ENCODE measurements at places on chromosomes 11 and 22.

GRCh38 chr11:120674542-120674941, 163.0 kb downstream of the GRIK4 start:
- no peak for DNase-seq

GRCh38 chr11:133606124-133606523, 73.8 kb upstream of the OPCML start:
- DNase-seq: no peak

DNA sequence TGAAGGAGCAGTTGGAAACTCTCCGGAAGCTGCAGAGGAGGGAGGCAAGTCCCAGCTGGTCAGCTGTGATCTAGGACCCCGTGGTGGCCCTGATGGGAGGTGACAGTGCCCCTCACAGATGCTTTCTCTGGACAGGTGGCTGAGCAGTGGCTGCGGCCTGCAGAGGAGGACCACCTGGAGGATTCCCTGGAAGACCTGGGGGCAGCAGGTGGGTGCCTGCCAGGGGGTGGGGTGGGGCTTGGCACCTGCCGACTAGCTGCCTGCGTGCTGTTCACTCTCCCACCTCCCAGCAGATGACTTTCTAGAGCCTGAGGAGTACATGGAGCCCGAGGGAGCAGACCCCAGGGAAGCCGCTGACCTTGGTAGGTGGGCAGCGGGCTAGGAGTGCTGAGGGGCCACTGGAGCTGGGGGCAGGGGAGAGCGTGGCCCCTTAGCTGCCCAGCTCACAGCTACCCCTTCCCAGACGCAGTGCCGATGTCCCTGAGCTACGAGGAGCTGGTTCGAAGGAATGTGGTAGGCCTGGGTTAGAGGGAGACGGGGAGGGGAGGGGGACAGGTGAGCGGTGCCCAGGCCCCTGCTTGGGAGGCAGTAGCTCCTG, 3.1 kb downstream of the SCO2 start:
- DNase-seq: no peak

DNA sequence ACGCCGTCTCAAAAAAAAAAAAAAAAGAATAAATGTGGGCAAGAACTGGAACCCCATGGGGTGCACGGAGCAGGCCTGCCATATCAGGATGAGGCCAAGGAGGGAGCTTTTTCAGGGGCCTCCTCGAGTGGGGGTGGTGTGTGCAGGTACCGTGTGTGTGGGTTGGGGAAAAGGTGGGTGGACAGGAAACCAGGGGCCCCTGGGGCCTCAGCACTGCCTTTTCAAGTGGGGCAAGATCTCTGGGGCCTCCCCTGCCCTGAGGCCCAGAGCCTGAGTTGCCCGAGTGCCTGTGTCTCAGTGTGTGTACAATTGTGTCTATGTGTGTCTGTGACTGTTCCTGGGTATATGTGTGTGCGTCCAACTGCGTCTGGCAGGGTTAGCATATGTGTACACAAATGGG, 23.8 kb downstream of the TEF start:
- no peak for DNase-seq

DNA sequence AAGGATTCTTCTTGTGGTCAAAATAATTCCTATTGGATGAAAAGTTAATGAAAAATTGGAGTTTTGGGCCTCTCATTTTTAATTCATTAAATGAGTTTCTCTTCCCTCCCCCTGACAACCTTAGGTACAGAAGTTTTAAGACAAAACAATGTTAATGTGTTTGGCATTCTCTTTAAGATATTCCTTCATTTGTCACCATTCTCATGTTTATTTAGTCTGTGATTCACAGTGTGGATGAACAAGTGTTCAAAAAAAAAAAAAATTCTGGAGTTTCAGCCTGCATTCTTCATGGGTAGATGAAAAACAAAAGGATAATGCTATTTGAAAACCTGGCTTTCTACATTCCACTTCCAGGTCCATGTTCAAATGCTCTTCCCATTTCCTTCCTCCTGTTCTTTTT, 172.6 kb upstream of the LUZP2 start:
- peak; percentile 28 for DNase-seq

- no peak for DNase-seq
Measured at GRCh38 chr22:47601666-47602065, 839.2 kb downstream of the TBC1D22A start.

DNA sequence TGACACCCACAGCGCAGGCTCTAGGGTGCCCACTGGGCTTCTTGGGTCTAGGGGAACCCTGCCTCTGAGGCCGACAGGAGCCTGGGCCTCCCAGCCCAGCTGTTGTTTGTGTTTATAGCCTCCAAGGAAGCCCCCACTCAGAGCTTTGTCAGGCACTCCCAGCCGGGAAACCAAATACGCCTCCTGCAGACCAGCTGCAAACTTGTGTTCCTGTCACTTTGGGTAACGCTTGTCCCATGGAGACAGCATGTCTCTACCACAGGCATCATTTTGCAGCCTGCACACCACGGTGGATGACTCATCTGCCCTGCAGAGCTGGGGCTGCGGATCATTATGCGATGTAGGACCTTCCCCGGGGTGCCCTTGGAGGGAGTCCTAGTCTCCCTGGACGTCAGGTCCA, 40.6 kb upstream of the CRYBB3 start:
- no peak for DNase-seq

DNA sequence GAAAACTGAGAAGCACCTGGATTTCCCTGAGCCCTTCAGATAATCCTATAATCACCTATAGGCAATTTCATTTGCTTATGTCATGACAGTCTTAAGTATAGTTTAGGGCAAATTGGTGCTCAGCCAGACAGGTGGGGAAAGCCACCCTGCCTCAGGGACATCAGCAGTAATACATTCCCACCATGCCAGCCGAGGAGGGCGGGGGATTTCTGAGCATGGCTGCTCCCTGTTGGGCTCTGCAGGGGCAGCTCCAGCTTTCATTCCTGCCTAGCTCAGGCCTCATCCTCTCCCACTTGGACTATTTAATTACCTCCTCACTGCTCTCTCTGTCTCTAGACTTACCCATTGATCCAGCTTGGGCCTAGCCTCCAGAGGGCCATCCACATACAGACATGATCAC, 9.0 kb upstream of the DRD2 start:
- DNase-seq: no peak

- DNase-seq: no peak
Measured at GRCh38 chr11:394034-394857, at the start of gene PKP3. PKP3 (plus strand) TSS chr11:394209; CDS start chr11:394293, 84 bp downstream.

- DNase-seq: no peak
Measured at GRCh38 chr22:20930004-20930403, 12.8 kb downstream of the CRKL start.

GRCh38 chr11:66068154-66068821, 1.8 kb upstream of the PACS1 start:
- no peak for DNase-seq
